GF-D8 (cell line): ENCODE measurements at places on chromosomes 12 and 14.

DNA sequence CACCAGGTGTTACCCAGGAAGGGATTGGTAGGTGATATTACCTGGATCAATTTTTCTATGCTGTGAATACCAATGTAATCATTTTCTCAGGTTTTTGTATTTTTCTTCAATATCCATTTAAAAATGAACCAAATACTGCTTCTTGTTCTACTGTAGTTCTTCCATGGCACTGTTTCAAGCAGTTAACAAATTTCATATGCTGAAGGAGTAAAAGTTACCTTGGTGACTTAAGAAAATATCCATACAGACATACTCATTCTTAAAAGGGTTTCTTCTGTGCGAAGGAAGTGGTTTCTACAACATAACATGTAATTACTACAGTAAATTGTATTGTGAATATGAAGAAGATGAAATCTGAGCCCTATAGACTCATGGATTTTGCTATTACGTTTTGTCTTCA lies 222.5 kb downstream of the TMEM117 start:
- DNase-seq: no peak

DNA sequence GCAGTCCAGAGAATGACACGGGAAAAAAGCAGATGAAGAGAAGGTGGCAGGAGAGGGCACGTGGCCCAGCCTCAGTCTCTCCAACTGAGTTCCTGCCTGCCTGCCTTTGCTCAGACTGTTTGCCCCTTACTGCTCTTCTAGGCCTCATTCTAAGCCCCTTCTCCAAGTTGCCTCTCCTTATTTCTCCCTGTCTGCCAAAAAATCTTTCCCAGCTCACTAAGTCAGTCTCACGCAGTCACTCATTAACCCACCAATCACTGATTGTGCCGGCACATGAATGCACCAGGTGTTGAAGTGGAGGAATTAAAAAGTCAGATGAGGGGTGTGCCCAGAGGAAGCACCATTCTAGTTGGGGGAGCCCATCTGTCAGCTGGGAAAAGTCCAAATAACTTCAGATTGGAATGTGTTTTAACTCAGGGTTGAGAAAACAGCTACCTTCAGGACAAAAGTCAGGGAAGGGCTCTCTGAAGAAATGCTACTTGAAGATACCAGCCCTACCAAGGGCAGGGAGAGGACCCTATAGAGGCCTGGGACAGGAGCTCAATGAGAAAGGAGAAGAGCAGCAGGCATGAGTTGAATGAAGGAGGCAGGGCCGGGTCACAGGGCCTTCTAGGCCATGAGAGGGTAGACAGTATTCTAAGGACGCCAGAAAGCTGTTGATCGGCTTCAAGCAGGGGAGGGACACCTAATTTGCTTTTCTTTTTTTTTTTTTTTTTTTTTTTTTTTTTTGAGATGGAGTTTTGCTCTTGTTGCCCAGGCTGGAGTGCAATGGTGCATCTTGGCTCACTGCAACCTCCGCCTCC lies 40.9 kb downstream of the DAD1 start:
- DNase-seq: no peak

DNA sequence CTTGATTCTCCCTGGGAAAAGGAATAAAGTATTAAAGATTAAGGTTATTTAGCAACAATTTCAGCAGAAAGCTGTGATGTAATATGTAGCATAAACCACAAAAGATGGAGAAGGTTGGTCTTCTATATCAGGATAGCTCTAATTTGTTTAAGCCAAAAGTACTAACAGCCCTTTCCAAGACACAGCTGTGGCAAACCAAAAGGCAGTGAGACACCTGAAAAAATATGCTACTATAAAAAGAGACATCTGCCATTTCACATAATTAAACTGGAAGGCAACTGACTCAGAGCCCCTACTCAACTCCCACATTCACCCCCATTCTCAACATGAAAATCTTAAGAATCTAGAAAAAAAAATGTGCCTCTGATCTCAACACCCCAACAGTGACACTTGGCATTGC lies 390.2 kb upstream of the PRICKLE1 start:
- DNase-seq: no peak

GRCh38 chr12:9960590-9960989 lies 10.6 kb upstream of the CLEC12A start:
- no peak for DNase-seq

- no peak for DNase-seq
Observed at GRCh38 chr12:5537771-5538170, 105.9 kb downstream of the NTF3 start.

DNA sequence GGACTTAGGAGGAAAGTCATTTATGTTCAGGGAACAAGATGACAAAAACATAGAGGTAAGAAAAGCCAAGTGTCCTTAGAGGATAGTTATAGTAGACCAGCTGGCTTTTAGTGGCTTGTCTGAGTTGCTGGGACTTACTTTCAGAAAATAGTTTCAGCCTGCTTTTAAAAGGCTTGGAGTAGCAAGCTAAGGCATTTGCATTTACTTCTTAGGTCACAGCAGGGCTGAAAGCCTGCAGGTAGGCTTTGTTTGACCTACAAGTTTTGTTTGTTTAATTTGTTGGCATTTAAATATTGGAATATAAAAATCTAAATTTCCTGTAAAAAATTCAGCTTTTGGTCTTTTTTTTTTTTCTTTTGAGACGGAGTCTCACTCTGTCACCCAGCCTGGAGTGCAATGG lies 5.1 kb downstream of the ACSS3 start:
- DNase-seq: no peak

DNA sequence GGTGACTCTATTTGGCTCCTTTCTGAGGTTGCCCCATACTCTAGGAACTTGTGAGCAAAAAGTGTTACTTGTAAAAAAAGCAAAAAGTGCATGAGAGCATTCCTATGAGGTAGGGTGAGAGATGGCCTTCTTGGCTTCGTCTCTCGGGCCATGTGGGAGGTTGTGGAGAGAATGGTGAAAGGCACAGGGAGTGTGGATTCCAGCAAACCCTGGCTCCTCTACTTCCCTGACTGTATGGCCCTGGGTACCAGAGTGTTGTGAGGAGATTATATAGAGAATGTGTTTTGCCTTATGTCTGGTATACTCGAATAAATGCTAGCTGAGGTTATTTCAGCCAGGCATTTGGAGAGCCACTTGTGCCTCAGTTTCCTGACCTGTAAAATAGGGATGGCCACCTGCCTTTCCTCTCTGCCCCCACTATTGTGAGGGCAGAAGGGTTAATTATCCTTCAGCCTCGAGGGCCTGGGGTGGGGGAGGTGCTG lies 11.0 kb downstream of the PLEKHG3 start:
- no peak for DNase-seq
